Skeletal muscle tissue (tissue), 5 donors: ENCODE measurements at places on chromosomes 6 and 20. TPM values are rescaled to one million over a fixed set of nuclear protein-coding genes. Genes with fewer than 3 reads are reported as not detected.

Gene ID4
- 12.5 TPM for total RNA-seq

Gene TPBG
- total RNA-seq, result 6.3 TPM

Gene VEGFA
- 36.5 TPM for total RNA-seq

Gene HIVEP1
- 19.8 TPM for total RNA-seq

Gene DEFB132
- total RNA-seq, result not detected

Gene MUC21
- total RNA-seq, result not detected

Gene PTK6
- not detected for total RNA-seq

Gene NOL7
- 29.2 TPM for total RNA-seq

Gene NRN1
- 13.6 TPM for total RNA-seq

Gene CDH4
- total RNA-seq, result 0.52 TPM

Gene PSORS1C1
- total RNA-seq, result under 0.01 TPM

Gene EPHA7
- 8.4 TPM for total RNA-seq

Gene TLDC2
- total RNA-seq, result under 0.01 TPM

Gene SIRPB2
- total RNA-seq, result 1.6 TPM

Gene SRSF3
- 144 TPM for total RNA-seq

Gene PPP1R3G
- 2.1 TPM for total RNA-seq

Gene ZNFX1
- total RNA-seq, result 13.6 TPM

Gene CFAP61
- 1.0 TPM for total RNA-seq

Gene NOTCH4
- total RNA-seq, result 9.9 TPM

Gene MUC22
- total RNA-seq, result not detected

Gene SLC17A1
- total RNA-seq, result not detected

Gene FAM50B
- total RNA-seq, result 12.0 TPM

Gene TRDN
- total RNA-seq, result 73.1 TPM

Gene MYL9
- 5.7 TPM for total RNA-seq

Gene PACRG
- total RNA-seq, result 1.0 TPM

Gene TP53TG5
- not detected for total RNA-seq

Gene GSTA2
- under 0.01 TPM for total RNA-seq
